ENCODE measurements at places on chromosomes 3 and 15. TPM values are rescaled to one million over a fixed set of nuclear protein-coding genes. Genes with fewer than 3 reads are reported as not detected.

- DNase-seq, result peak; percentile 41
- peaks cover 82% of the 10 kb centered on the region for H3K4me1 ChIP-seq
- peak overlapping the region; percentile 8 for H3K4me3 ChIP-seq
- peak overlapping the region; percentile 98 for H3K27ac ChIP-seq
- no peaks in the 10 kb centered on the region for H3K36me3 ChIP-seq
Measured at GRCh38 chr15:61171209-61171608, 57.9 kb downstream of the RORA start.

ACAP2 gene
- 39.9 TPM for total RNA-seq

DNA sequence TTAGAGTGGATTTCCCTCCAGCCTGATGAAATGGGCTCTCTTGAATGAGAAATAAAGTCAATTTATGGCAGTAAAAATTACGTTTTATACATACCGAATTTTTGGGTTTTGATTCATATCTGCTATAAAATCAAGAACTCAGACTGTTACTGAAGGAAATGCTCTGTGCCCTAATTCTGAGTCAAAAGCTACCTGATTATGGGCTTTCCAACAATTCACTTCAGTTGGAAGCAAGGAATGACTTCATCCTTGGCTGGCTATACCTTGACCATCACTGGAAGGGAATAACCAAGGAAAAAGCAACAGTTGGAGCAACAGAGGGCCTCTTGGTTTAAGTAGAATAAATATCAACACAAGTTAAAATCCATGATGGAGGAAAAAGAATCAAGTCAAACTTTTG lies 88.6 kb downstream of the ZNF385D start:
- DNase-seq, result no peak
- H3K4me3 ChIP-seq, result no peak overlapping the region
- no peak overlapping the region for H3K27ac ChIP-seq
- no peaks in the 10 kb centered on the region for H3K36me3 ChIP-seq
- peaks cover 44% of the 10 kb centered on the region for H3K4me1 ChIP-seq

- H3K4me3 ChIP-seq, result no peak overlapping the region
- H3K27ac ChIP-seq, result peak overlapping the region; percentile 57
- H3K4me1 ChIP-seq, result peaks cover 54% of the 10 kb centered on the region
- DNase-seq, result no peak
- H3K36me3 ChIP-seq, result no peaks in the 10 kb centered on the region
Measured at GRCh38 chr3:58052373-58053273, 44.4 kb downstream of the FLNB start.

All from WTC11 (cell line).